ENCODE measurements at places on chromosomes 11 and 22.

- DNase-seq, result no peak
Measured at GRCh38 chr11:14360976-14361375, 2.0 kb upstream of the RRAS2 start.

GRCh38 chr11:5297721-5298323, 3.9 kb downstream of the OR51B4 start:
- no peak for DNase-seq

- peak; percentile 46 for DNase-seq
Measured at GRCh38 chr11:36306888-36307287, 10.8 kb downstream of the PRR5L start.

- DNase-seq, result no peak
Measured at GRCh38 chr11:115705200-115705599, 201.0 kb upstream of the CADM1 start.

DNA sequence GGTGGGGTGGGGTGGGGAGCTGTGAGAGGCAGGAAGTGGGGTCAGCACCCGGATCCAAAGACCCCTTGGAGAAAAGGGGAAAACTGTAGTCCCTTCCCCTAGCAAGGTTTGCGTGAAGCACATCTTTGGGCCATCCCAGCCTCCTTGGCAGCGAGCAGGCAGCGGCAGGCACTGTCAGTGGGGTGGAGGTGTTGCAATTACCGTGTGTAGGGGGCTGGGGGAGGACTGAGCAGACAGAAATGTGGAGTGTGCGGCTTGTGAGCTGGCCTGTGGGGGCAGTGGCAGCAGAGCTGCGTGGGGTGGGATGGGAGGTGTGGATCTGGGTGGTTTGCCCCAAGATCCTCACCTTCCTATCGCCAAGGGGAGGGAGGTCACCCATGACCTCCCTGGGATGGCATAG, 16.4 kb downstream of the DAGLA start:
- no peak for DNase-seq
